Memory B cell (primary cell): ENCODE measurements at places on chromosomes 11 and 22.

GRCh38 chr11:109894242-109894641 is 198.9 kb upstream of the ZC3H12C start:
- DNase-seq: no peak

- DNase-seq: no peak
Measured at GRCh38 chr22:25407226-25407858, 157.1 kb upstream of the GRK3 start.

DNA sequence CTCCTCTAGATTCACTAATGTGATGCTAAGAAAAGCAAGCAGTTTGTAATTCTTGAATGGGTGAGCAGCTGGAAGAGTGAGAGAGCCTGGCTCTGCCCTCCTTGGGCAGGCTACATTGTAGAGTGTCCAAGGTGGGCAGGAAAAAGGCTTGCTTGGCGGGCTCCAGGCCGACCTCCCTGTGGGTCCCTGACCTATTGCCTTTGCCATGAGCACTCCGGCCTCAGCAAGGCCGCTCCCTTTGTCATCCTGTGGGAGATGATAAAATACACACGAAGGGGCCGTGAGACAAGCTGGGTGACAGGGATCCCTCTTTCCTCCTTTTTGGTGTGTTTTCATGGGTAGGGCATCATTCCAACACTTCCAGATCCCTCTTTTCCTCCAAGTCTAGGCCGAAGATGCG is 41.8 kb downstream of the TIMP3 start:
- DNase-seq: no peak

GRCh38 chr11:79942646-79943045 is 501.8 kb upstream of the TENM4 start:
- DNase-seq: no peak

GRCh38 chr11:128048121-128048520 is 539.2 kb downstream of the ETS1 start:
- no peak for DNase-seq

GRCh38 chr11:93288767-93289166 is 41.8 kb upstream of the DEUP1 start:
- no peak for DNase-seq

GRCh38 chr11:28495333-28495732 is 387.1 kb downstream of the METTL15 start:
- no peak for DNase-seq

DNA sequence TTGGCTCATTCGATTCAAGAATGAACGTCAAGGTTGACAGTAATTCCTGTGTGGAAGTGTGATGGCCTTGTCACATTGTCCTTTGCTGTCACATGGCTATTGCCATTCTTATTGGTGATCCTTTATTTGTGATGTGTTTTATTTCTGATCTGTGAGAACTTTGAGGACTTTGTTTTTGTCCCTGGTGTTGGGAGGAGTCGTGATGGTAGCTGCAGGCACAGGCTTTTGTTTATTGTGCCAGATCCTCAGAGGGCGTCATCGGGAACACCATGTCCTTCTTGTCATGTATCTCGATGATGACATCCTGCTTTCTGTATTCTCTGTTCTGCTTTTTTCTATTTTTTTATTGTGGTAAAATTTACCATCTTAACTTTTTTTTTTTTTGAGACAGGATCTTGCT is 5.6 kb downstream of the PICK1 start:
- no peak for DNase-seq

GRCh38 chr11:127873478-127873877 is 713.9 kb downstream of the ETS1 start:
- no peak for DNase-seq

GRCh38 chr11:104422324-104422944 is 258.5 kb upstream of the PDGFD start:
- DNase-seq: no peak

GRCh38 chr11:64609436-64610047 is 18.5 kb downstream of the SLC22A12 start:
- DNase-seq: no peak

DNA sequence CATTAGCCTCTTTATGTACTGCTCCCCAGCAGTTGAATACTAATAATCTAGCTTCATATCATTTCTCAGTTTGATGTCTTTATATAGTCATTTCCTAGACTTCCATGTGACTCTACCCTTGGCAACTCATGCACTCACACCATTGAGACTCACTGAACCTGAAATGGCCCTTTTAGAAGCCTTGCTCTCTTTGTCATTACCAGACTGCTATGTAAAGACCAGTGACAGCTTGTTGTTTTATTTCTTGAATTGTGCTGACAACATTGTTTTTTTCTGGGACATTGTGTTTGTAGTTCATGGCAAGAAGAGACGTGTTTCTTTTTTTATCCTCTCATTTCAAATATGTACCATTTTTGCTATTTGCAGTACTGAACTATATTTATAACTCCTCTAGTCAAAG is 256.5 kb downstream of the CNTN5 start:
- DNase-seq: no peak

DNA sequence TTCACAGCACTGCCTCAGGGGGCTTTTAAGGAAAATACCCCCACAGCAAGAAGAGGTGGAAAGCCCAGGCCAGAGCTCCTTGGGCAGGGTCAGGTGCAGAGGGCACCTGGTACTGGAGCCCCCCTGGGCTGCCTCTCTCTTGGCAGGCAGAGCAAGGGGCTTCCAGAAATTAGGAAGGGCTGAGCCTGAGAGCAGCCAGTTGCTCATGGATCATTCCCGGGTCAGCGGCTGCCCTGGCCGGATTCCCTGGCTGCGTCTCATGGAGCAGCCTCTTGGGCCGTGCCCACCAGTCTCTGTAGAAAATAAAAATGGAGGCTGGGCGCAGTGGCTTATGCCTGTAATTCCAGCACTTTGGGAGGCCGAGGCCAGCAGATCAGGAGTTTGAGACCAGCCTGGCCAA is 10.3 kb upstream of the OMP start:
- no peak for DNase-seq

DNA sequence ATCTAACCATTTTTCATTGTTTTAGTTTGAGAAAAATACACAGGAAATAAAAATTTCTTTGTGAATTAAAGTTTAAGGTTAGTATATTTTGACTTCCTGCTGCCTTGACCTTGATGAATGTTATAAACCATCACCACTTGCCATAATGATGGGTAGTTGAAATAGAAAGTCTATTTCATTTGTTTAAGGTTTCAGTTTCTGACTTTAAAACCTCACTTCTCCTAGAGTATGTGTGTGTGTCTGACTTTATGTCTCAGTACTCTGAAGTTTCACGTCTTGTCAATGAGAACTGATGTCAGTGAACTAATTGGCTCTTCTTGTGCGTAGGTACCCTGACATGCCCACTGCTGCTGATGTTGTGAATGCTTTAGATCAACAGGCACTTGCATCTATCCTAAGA is 188.2 kb downstream of the METTL15 start:
- DNase-seq: no peak

- DNase-seq: no peak
Measured at GRCh38 chr11:129658526-129658867, 157.2 kb upstream of the TMEM45B start.
